Activated T-cell treated with anti-CD3 and anti-CD28 coated beads for 48 hours (primary cell): ENCODE measurements at places on chromosomes 5 and 9.

DNA sequence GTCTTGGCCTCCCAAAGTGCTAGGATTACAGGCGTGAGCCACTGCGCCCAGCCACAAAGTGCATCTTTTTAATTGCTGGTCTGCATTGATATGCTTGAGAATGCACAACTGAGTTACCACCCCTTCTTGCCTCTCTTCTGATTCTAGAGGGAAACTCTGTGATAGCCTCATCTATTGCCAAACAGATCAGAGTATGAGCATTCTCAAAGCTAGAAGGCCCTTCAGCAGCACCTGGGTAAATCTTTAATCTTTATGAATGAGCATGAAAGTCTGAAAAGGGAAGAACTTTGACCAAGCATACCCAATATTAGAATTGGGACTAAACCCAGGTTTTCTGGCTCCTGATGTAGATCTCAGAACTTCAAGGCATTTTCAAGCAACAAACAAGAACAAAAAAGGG is 298.3 kb upstream of the TNC start:
- DNase-seq: no peak

DNA sequence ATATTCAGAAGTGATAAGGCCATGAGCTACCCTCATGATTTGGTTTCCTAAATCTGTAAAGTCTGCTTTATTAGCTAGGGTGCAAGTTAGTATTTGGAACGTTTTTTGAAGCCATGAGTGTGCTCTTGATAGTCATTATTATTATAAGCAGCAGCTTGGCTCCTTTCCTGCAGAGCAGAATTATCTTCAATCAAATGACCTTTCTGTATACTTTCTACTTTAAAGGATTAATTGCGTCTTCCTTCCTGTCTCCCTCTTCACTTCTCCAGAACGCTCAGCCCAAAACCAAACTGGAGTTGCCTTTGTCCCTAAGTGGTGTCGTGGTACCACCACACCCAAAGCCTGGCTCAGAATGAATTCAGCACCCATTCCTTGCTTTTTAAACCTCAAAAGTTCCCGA is 211.3 kb downstream of the ARHGAP26 start:
- no peak for DNase-seq

DNA sequence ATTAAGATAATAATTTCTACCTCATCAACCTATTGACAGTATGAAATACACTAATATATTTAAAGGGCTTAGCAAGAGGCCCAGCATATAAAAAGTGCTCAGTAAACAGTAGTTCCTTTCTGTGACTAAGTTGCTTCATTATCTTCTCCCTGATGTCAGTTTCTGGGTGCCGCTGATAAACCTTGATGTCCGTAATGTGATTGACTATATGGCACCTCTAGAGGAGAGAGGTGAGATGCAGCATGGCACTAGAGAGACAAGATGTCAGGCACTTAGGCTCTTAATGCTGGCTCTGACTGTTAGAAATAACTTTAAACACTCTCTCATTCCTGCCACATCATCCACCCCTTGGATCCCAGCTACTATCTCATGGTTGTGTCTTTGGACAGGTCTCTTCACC is 455.9 kb upstream of the KLF4 start:
- no peak for DNase-seq

DNA sequence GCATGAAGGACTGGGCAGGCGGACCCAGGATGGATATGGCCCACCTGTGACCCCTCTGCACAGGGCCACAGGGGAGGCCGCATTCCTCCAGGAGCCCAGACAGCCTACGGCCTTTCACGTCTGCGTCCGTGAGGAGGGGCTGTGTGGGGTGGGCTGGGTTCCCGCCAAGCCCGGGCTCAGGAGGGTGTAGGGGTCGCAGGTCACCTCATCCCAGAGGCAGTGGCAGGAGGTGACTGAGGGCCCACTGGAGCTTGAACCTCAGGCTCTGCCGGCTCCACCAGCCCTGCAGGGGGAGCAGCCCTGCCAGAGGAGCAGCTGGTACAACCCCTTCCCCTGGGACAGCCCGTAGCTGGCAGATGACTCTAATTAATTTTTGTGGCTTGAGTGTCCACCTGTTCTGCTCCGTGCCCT is 40.7 kb upstream of the CACNA1B start:
- DNase-seq: no peak

DNA sequence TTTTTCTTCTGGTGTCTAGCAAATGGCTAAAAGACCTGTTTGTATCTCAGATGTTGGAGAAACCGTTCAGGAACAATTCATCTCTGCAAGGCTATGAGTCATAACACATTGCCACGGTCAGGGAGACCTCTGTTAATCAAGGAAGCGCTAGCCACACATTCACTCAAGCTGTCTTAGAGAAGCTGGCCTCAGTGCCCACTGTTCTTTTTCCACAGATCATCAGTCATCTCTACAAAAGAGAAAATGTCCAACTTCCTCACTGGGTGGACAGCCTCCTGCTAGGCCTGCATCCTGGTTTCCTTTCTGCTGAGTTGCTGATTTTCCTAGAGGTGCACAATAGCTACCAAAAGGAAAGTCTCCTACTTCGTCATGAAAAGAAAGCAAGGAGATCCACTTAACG is 360.5 kb downstream of the BNC2 start:
- DNase-seq: no peak

- DNase-seq: no peak
Measured at GRCh38 chr5:89072842-89073672, 190.1 kb upstream of the MEF2C start.

DNA sequence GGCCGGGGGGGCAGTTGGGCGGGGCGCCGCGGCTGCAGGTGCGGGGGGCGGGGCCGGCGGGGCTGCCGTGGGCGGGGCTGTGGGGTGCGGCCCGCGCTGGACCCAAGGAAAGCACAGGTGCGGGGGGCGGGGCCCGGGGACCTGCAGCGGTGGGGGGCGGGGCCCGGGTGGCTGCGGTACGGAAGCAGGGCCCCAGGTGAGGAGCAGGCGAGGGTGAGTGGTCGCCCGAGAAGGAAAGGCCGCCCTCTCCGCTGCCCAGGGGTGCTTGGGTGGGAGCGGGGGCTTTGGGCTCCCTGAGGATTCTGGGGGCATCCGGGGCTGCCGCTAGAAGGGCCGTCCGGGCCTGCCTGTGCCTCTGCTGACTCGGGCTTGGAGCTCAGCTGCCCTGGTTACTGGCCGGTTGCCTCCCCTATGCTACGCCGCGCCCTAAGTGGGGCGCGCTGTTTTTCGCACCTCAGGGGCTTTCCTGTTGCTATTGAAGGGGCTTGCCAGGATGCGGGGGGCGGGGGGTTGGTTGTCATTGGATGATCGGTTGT is 767 bp downstream of the RALGPS1 start:
- DNase-seq: no peak

DNA sequence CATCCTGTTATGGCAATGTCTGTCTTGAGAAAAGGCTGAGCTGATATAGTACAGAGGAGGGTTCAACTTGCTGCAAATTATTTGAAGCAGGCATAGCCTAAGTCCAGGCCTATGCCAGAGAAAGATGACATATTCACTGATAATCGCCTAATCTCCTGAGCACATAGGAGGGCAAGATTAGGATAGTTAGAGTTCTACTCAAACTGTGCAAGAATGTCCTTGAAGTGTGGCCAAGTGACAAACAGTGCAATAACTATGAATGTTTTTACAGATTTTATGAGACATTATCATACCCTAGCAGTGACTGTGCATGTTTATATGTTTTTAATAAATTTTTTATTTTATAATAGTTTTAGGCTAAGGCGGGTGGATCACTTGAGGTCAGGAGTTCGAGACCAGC is 96.2 kb downstream of the TSSK1B start:
- no peak for DNase-seq

GRCh38 chr5:38719916-38720315 is 125.9 kb upstream of the OSMR start:
- DNase-seq: no peak

- no peak for DNase-seq
Measured at GRCh38 chr9:33924978-33925797, 108.2 kb downstream of the UBE2R2 start.

GRCh38 chr5:164013077-164013670 is 507.8 kb downstream of the MAT2B start:
- peak; percentile 4 for DNase-seq

GRCh38 chr9:16828340-16829281 is 41.9 kb downstream of the BNC2 start:
- DNase-seq: no peak

- DNase-seq: no peak
Measured at GRCh38 chr9:86822006-86822801, 125.1 kb downstream of the GAS1 start.

DNA sequence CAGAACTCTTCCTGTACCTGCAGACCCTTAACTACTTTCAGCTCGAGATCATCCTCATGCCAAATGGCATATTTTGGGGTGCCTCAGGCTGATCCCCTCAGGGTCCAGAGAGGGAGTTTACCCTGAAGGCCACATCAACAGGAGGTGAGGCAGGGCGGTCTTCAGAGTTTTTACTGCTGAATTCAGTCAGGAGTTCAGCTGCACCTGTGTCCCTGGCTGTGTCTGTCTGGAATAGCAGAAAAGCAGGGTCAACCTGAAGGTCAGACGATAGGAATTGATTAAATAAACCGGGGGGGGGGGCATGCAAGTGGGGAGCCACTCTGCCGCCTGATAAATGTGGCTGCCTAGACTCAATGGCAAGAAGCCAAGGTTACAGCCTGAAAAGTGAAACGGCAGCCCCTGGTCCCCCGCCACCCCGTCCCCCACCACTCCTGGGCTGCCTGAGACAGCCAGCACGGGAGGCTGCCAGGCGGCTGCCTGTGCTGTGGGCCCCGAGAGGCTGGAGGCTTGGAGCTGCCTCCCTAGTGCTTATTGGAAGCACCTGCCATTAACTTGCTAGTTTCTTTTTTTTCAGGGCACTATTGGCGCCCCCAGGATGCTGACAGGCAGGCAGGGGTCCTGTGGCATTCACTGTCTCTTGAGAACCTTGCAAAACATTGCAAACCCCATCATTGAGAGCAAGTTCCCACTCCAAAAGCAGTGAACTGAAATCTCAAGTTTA is 182.7 kb upstream of the PPP1R26 start:
- no peak for DNase-seq

GRCh38 chr9:94014066-94014654 is 59.0 kb upstream of the BARX1 start:
- no peak for DNase-seq

- DNase-seq: no peak
Measured at GRCh38 chr5:172313915-172314314, 30.4 kb upstream of the UBTD2 start.

DNA sequence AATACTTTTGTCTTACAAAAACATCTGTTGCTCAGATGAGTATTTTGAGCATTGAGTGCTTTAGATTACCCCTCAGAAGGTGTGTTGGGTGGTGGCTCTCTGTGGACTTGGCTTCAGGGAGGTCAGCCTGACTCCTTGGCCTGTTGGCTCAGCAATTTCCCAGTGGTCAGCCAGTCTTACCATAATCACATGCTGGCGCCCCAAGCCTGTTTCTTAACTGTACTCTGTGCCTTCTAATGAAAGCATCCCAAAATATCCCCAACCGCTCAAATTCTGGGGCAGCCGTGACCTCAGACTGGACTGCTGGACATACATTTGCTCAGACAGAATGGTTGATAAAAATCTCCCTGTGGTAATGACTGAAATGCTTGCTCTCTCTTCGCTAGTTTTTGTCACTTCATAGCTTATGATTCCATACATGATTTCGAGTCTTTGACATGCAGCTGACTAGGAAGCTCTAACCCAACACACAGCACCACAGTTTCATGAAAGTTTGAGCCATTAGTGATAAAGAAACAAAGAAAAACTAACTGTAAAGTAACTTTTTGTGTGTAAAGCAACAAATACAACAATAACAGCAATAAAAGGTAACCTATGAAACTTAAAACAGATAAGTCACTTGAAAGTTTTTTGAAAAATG is 562.2 kb upstream of the MEF2C start:
- no peak for DNase-seq

DNA sequence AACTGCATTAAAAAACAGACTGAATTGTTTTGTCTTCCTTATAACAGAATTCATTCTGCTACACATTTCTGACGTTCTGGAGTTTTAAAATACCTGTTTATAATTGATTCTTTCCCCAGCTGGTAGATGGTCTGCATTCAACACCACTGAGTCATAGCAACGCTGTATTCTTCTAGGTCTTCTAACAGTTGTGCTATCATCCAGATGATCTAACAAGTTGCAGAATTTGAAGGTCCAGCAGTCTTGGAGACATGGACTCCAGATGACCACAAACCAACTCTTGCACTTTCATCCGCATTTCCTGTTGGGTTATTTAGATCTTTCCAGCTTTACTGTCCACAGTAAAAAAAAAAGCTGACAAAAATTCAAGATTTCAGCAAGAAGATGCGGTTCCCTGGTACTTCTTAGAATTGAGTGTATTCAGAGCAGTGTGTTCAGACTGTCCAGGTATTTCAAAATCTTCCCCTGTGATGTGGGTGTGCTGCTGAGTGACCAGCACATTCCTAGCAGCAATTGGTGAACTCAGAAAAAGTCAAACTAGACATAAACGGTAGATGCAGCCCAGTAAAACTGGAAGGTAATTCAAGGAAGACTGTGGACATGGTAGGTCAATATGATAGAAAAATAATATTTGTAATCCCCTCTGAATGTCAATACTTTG is 50.2 kb downstream of the CSNK1A1 start:
- DNase-seq: no peak
